ENCODE measurements at places on chromosomes 5 and 9.

DNA sequence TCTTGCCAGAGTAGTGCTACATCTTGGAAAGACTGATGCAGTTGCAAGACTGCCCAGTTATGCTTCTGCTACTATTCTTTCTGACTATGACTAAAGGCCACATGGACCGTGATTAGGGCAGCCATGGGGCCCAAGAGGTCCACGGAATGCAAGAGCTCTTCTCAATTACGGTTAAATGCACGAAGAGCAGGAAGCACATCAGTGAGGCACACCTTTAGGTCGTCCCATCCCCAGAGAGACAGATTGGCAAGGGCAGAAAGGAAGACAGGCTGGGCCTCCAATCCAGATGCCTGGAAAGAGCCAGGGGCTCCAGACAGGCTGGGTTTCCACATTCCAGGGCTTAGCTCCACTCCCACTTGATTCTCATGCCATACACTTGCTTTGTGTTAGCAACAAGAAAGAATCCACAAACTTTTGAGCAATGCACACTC, 132.3 kb upstream of the SLIT3 start:
- DNase-seq: no peak

GRCh38 chr5:153267506-153267905, 223.0 kb upstream of the GRIA1 start:
- DNase-seq: no peak

- no peak for DNase-seq
Measured at GRCh38 chr5:55817030-55817429, 34.1 kb upstream of the IL31RA start.

DNA sequence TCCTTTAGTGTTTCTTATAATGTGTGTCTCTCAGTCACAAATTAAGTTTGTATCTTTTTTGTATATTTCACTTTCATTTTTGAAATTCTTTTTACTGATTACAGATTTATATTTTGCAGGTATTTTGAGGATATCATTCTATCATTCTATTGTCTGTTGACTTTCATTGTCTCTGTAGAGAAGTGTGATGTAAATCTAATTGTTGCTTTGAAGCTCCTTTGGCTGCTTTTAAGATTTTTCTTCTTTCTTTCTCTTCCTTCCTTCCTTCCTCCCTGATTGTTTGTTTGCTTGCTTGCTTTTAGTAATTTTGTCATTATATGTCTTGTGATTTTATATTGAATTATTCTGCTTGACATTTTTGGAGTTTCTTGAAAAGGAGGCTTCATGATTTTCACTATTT, 75.3 kb upstream of the MAST4 start:
- no peak for DNase-seq

- DNase-seq: no peak
Measured at GRCh38 chr9:90368241-90368640, 274.4 kb downstream of the DIRAS2 start.

DNA sequence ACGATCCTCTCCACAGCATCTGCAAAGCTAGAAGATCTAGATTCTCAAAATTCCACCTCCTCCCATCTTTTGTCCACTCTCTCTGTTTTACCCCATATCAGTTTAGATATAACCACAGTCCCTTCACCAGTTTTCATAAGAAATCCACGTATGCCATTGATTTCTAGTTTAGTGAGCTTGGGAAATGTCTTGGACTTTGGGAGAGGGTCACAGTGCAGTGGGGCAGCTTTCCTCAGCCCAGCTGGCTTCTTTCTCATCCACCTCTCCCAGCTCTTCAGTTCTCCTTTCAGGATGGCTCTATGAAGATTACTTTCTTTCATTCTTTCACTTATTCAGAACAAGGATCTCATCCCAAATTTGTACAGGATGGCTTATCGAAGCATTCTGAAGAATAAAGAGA, 203.9 kb upstream of the ADCY2 start:
- no peak for DNase-seq

GRCh38 chr5:5309645-5310044, 112.8 kb upstream of the ICE1 start:
- no peak for DNase-seq

DNA sequence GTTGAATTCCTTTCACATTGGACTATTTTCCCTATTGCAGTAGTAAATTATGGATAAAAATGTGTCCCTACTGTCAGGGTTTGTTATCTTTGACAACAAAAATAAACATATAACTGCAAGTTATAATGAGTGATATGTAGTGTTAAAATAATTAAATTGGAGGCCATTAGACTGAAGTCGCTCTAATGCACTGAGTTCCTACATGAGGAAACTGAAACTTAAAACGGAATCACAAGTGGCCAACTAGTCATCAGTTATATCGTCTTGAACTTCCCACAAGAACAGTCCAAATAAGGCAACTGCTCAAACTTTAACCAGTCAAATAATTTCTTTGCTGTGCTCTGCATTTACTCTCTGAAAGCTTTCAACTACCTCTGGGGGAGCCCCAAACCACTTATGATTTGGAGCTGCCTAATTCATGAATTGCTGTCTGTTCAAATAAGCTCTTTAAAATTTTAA, 2.1 kb upstream of the IFT74 start:
- no peak for DNase-seq

- DNase-seq: no peak
Measured at GRCh38 chr5:122713041-122713440, 61.8 kb upstream of the SNX2 start.

GRCh38 chr5:170537451-170538095, 33.8 kb downstream of the KCNIP1 start:
- DNase-seq: no peak

DNA sequence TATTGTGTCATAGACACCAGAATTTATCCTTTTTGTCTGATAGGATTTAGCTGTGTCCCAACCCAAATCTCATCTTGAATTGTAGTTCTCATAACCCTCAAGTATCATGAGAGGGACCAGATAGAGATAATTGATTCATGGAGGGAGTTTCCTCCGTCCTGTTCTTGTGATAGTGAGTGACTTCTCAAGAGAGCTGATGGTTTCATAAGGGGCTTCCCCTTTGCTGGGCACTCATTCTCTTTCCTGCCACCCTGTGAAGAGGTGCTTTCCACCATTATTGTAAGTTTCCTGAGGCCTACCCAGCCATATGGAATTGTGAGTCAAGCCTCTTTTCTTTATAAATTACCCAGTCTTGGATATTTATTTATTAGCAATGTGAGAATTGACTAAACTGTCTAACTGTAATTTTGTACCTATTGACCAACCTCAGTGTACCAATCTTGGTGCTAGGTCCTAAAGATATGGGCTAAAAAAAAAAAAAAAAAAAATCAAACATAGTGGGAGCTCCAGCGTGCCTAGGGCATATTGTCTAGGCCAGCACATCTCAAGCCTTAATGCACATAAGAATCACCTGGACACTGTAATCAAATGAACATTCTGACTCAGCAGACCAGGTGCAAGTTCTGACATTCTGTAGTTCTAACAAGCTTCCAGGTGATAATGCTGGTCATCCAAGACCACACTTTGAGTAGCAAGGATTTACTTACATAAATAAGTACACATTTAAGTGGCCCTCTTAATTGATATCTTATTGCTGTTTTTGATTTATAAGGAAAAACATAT, 30.5 kb downstream of the ST8SIA4 start:
- no peak for DNase-seq

GRCh38 chr9:113341712-113342410, 1.8 kb upstream of the WDR31 start:
- DNase-seq: no peak

DNA sequence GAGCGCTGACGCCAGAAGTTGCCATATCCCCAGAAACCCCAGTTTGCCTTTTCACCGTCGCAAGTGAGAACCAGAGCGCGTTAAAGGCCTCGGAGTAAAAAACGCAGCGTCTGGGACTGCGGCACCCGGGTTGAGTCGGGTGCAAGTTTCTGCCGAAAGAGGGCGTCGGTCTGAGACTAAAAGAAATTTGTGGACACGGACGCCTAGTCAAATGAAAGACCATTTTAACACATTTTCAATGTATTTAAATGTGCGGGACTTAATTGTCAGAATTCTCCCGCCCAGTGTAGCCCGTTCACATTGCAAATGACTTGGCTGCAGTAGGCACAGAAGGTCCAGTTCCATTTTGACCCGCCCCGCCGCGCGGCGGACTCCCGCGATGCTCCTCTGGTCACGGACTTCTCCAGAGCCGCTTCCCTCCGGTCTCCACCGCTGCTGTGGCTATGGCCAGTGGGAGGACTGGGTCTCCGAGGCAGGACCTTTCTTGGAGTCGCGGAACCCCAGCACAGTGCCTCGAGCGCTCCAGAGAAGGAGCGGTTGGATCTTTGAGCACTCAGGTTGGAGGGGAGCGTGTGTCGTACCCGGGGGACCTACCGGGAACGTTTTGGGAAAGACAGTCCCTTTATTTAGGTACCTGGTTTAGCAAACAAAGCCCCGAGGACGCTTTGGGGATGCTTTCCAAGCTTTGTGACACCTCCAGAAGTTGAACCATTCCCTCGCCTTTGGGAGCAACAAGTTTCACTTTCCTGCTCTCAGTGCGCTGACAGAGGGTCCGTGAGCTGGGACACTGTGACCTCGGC, 1.2 kb upstream of the NPR3 start:
- no peak for DNase-seq
